ENCODE measurements at places on chromosomes 2 and 18. TPM values are rescaled to one million over a fixed set of nuclear protein-coding genes. Genes with fewer than 3 reads are reported as not detected.

RUFY4 gene
- 0.59 TPM for polyA plus RNA-seq

CELF4 gene
- 2.8 TPM for polyA plus RNA-seq

CUL3 gene
- polyA plus RNA-seq: 107 TPM

CROCC2 gene
- polyA plus RNA-seq: 0.13 TPM

DNA sequence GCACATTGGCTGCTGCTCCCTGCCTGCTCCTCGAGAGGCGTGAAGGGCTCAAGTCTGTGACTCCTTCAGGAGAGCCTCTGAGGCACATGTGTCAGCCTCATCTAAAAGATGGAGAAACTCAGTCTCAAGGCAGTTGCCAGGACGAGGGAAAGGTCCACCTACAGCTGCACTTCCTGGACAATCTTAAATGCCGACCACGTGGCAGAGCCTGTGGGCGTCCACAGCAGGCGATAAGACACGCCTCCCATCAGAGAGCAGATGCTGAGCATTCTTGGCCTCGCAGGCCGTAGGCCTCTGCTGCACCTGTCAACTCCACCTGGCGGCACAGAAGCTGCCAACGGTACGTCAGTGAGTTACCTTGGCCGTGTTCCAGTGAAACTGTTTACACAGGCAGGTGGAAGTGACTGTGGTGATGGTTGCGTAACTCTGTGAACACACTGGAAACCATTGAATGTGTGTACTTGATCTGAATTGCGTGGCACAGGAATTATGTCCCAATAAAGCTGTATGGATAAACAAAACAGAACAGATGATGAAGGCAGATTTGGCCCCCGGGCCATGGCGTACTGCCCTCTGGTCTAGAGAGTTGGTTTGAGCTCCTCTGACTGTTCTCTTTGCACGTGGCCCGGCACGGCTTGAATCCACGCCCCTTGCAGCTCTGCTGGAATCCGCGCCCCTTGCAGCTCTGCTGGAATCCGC is 114.5 kb downstream of the RNF144A start:
- no peak for DNase-seq

GRCh38 chr2:175363699-175364098 is 182.2 kb upstream of the ATP5MC3 start:
- DNase-seq: no peak

DNA sequence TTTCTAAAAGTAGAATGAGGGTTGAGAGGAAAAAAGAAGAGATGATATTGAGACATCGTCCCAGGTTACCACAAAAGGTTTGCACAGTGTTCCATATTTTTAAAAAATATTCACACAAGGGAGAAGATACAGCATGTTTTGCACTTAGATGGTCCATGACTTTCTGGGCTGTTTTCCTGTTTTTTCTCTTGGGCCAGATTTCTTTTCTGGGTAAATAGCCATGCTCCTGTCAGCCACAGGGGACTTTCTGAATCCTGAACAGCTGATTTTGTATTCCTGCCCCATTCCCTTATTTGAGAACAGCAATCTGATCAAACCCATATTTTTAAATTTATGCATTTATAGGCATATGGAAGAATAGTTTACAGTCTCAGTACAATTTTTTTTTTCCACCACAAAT is 185.9 kb upstream of the NRP2 start:
- no peak for DNase-seq

DNA sequence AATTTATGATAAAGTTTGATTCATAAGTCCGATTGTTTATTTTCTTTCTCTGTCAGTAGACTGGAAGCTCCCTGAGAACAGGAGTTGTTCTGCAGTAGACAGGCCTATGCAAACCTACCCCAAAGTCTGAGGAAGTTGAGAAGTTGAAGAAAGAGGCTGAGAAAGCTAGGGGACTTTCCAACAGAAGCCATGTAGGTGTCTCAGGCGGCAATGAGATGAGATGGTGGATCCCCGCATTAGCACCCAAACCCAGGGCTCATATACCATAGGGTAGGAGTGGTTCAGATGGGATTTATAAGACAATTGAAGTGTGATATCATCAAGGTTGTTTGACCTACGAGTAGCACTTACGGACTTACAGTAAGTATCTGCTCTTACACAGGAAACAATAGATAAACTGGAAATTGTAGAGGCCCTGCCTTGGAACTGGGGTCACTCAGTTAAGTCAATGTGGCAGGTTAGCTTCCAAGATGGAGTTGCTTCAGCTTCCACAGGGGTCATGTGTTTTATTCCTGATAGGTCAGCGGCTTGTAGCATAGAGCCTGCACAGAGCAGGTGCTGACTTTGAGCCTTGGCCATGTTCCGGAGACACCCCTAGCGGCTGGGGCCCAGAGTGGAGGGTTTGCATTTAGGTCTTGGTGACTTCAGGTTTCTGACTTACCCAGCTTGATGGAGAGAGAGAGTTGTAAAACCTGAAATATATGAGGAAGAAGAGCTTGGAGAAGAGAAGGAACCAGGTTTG is 2.3 kb upstream of the PSD4 start:
- no peak for DNase-seq

- DNase-seq: no peak
Observed at GRCh38 chr2:229335877-229336346, 64.8 kb upstream of the PID1 start.

- no peak for DNase-seq
Observed at GRCh38 chr2:7057865-7058400, 140.7 kb downstream of the RNF144A start.

DNA sequence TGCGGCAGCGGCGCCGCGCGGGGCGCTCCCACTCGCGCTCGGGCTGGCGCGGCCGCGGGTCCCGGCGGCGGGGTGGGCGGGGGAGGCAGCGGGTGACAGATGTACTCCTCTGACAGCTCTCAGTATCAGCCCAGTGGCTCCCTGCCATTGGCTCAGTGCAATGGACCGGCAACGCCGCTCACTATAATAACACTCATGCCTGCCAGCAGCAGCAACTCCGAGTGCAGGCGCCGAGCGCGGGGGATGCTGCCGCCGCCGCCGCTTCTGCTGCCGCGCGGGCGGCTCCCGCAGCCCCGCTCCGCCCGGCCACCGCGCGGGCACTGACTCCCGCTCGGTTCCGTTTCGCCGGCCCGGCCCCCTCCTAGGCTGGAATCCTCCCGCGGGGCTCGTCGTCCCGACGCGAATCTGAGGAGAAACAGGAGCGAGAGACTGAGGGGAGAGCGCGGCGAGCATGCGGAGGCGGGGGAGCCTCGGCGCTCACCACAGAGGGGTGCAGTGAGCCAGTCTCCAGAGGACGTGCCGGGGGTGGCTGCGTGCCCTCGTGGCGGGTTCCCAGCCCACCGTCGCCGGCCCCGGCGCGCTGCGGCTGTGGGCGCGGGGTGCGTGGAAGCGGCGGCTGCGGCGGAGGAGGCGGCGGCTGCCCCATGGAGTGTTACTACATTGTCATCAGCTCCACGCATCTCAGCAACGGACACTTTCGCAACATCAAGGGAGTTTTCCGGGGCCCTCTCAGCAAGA is at the start of gene ZNF804A:
Gene ZNF804A, plus strand, starts transcription at position 214 of the 738 bp plus-strand sequence. Its CDS starts 431 bp downstream, at position 645.
- DNase-seq: no peak

- DNase-seq: no peak
Observed at GRCh38 chr2:175126661-175127060, 41.3 kb downstream of the ATF2 start.

GRCh38 chr2:88673363-88673762 is 18.1 kb upstream of the RPIA start:
- DNase-seq: no peak

- no peak for DNase-seq
Observed at GRCh38 chr2:241660593-241661213, 23.2 kb downstream of the ATG4B start.
